K562 (cell line): ENCODE measurements at places on chromosomes 12 and 14. TPM values are rescaled to one million over a fixed set of nuclear protein-coding genes. Genes with fewer than 3 reads are reported as not detected.

SLCO1B1 gene
- not detected in 2 replicates for total RNA-seq

FERMT2 gene
- 0.58 and 0.98 TPM in 2 replicates for total RNA-seq

IGF1 gene
- 5.5 and 5.9 TPM in 2 replicates for total RNA-seq

- no peak for DNase-seq
These were observed 493 bp downstream of the NUMB start for GRCh38 chr14:73457924-73458182.

DNA sequence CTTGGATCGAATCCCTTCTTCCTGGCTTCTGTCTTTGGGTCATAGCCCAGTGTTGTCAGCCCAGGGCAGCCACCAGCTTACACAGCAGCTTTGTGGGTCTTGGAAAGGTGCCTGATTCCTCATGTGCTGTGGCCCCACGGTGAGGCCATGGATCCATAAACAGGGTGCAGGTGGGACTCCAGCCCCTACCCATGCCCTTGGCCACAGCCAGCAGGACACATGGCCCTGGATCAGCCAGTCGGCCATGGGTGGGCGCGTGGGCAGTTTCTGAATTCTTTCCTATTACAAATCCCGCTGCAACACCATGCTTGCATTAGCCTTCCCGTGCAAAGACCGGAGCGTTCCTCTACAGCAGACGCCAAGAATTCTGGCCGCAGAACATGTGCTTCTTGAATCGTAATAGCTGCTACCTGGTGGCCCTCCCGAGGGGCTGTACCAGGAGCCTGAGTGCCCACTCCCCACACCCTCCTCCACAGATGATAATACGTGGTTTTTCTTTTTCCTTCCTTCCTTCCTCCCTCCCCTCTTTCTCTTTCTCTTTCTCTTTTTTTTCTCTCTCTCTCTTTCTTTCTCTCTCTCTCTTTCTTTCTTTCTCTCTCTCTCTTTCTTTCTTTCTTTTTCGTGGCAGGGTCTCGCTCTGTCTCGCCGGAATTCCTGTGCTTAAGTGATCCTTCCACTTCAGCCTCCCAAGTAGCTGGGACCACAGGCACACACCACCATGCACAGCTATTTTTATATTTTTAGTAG lies 2.9 kb upstream of the MMP17 start:
- no peak for DNase-seq

- DNase-seq = no peak
These were observed 91.6 kb downstream of the LRRC74A start for GRCh38 chr14:76917745-76918255.

DNA sequence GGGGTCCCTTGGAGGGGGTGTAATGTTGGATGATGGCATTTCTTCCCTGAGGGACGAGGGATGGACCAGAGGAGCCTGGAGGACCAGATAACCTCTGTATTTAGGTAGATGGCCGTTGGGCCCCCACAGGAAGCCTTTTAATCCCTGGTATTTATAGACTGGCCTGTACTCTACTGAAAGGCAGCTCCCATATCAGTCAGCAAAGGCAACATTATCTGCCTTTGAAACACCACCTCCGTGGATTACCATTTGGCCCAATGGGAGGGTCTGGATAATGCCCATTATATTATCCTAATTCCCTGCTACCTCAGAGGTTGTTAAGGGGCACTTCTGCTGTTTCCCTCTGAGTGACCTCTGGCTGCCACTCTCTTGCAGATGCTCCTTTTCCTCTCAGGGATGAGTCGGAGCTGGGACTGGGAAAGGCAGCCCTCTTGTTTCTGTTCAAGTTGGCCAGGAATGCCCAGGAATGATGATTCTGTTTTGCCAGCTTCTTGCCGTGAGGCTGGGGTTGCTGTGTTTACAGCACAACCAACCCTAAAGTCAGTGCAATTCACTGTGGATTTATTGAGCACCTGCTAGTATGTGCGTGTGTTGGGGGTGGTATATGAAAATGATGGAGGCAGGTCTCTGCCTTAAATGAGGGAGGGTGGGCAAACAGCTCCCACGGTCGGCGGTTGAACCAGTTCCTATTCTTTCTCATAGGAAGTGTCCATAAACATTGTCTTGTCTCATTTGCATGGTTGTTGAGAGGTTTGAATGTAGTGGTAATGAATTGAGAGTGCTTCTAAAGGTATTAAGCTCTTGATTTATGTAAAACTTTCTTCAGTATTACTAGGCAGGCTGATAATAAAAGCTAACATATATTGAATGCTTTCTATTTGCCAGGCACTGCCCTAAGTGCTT lies 18.1 kb downstream of the SUSD6 start:
- peak; percentile 62 for DNase-seq

DNA sequence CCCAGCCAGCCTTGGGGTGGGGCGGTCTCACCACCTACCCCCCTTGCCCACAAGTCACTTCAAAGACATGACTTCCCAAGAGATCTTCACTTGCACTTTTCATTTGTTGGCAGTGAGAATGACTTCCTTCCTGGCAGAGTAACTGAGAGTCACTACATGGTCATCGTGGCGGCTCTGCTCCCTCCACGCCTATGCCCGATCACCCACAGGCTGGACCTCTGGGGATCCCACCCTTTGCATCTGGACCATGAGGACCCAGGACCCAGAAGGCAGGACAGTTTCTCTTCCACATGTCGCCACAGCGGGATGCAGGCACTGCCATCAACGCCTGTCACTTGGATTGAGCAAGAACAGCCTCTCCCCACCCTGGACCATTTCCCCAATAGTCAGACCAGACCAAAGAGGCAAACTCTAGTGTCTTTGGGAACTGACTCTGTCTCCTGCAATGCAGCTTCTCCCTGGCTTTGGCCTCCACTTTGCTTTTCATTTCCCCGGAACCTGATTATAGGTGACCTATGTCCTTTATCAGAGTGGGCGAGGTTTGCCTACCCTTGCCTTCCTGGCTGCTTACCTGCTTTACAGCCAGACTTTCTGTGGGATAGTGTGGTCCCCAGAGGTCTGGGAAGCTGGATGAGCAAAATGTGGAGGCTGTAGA lies 3.6 kb downstream of the VDR start:
- DNase-seq = no peak

DNA sequence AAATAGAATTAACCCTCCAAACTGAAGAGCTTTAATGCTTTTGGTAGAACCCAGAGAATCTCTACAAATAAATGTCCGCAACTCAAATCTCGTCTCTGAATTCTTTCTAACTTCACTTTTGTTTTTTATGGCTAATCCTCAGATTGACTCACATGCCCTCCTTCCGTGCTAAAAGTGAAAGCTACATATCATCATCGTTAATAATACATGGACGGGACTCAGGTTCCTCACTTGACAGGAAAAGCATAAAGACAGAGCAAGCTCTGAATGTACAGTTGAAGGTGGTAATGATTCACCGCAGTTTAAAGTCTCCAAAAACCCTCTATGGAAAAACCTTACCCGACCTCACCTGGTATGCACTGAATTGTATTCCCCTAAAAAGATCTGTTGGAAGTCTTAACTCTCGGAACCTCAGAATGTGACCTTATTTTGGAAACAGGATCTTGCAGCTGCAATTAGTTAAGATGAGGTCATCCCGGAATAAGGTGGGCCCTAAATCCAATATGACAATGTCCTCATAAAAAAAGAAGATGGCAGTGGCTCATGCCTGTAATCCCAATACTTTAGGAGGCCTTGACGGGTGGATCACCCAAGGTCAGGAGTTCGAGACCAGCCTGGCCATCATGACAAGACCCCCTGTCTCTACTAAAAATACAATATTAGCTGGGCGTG lies 147.4 kb upstream of the FOXN3 start:
- DNase-seq = no peak

GRCh38 chr12:52865090-52865944 lies 16.5 kb upstream of the KRT78 start:
- peak; percentile 74 for DNase-seq

GRCh38 chr14:20482382-20482781 lies 13.2 kb downstream of the PNP start:
- DNase-seq = peak; percentile 63

- no peak for DNase-seq
These were observed 4.1 kb upstream of the PRKAG1 start for GRCh38 chr12:49022558-49023178.

DNA sequence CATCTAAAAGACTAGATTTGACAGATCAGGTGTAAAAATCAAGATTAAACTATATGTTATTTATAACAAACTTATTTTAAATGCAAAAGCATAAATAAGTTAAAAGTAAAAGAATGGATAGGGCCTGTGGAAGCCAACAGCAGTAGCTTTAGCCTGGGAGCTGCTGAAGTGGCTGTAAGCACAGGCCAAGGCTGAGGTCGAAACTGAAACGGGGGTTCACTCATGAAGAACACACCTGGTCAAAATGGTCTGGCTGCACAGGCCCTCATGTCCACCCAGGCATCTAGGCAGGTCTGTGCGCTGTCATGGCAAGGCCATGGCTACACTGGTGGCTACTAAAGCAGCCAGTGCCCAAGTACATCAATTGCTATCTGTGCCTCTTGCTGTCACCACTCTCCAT lies 23.1 kb downstream of the CATSPERB start:
- DNase-seq = no peak

DNA sequence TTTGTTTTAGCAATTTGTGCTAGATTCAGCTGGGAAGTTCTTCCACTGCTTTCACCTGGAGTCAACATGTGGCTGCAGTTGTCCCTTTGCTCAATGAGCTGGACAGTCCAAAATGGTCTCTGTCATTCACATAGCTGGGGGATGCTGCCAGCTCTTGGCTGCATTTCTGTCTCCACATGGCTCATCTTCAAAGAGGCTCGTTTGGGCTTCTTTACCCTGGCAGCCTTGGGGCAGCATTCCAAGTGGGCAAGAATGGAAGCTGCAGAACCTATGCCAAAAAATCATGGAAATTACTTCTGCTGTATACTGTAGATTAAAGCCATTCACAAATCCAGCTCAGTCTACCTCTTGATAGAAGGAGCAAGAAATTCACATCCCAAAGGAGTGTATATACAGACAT lies 199.1 kb downstream of the SLC5A8 start:
- no peak for DNase-seq

DNA sequence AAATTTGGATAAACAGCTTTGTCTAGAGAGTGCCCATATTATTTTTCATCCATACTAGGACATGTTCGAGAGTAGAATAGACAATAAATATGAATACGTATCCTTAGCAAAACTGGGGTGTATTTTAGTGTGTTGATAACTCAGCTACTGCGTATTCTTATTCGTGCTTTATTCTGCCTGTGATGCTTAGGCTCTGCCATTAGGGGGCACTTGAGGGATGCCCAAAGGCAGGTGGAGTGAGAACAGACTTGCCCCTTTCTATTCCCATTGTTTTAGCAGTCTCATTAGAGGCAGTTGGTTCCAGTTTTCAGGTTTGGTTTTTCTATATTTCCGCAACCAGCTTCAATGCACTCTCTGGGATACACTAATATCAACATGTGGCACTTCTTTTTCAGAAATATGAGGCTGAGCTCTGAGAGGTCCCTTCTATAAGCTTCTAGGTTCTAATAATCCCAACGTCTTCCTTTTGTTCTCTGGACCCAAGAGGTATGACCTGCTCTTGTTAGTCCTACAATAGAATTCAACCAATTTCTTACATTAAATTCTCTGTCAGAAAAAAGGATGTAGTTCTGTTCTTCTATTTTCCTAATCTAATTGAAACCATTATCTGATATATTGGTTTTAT lies 985.7 kb upstream of the FBXO33 start:
- DNase-seq = peak; percentile 6

DNA sequence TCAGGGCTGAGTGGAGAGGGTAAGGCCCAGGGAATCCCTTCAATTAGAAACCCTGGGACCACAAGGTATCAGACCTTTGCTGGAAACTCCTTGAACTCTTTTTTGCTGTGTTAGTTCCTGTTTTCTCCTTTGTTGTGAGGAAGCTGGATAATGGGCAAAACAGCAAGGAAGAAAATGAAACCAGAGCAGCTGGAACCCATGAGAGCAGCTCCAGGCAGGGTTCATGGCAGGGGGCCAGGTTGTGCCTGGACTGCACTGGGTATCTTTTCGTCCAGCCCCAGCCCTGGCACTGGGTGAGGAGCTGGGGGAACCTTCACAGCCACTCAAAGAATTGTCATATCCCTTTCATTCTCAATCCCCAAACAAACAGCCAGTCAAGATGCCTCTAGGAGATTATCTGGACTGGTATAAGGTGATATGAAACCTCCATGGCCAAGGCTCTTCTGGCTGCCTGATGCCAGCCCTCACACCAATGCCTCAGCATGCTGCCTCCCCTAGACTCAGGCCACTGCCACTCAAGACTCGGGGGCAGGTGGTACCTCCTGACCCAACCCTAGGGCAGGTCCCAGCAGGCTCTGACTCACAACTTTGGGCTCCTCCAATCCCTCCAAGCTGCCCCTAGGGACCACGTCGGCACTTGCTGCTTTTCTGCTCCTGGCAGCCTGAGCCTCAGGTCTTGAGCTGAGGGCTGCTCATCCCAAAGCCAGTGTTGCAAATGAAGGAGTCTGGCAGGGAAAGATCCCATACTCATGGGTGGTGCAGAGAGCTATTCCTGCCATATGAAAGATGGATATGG lies 16.5 kb downstream of the FAM186B start:
- no peak for DNase-seq

- DNase-seq = no peak
These were observed 84.0 kb downstream of the PTPN21 start for GRCh38 chr14:88470542-88471440.
